ENCODE measurements at places on chromosomes 7 and 10.

DNA sequence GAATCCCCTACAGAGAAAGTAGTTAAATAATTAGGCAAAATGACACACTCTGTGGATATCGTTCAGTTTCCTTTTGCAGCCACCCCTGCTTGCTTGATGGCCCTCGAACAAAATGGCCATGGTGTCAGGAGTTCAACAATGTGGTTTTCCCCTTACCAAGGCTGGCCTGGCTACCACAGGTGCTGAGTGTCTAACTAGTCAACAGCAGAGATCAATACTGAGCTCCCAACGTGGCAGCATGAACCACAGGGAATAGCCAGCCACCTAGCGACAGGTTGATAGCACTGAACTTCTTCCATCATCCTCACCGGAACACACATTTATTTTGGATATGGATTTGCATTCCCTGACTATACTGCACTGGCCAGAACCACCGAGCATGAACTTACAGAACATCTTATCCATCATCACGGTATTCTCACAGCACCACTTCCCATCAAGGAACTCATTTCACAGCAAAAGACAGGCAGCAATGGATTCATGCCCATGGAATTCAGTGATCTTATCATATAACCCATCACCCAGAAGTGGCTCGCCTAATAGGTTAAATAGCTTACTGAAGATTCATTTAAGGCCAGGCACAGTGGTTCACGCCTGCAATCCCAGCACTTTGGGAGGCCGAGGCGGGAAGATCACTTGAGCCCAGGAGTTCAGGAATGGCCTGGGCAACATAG lies 6.3 kb downstream of the C10orf67 start:
- no peak for DNase-seq

GRCh38 chr10:97640868-97641811 lies 669 bp downstream of the PI4K2A start:
- DNase-seq: no peak

DNA sequence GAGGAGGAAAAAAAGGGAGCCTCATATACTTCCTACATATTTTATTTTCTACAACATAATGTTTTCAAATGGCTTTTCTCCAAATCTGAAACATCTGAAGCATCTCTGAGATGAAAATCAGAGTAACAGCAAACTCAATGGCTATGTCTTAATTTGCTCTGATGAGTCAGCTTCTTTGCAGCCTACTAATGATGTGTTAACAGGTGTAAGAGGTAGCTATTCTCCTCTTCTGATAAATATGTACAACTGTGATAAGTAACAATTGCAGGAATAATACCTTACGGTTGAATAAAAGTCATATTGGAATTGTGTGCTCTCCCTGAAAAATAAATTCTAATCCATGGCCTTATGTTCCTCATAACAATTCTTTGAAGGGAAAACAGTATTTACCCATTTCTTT lies 45.2 kb downstream of the GNAT3 start:
- no peak for DNase-seq

DNA sequence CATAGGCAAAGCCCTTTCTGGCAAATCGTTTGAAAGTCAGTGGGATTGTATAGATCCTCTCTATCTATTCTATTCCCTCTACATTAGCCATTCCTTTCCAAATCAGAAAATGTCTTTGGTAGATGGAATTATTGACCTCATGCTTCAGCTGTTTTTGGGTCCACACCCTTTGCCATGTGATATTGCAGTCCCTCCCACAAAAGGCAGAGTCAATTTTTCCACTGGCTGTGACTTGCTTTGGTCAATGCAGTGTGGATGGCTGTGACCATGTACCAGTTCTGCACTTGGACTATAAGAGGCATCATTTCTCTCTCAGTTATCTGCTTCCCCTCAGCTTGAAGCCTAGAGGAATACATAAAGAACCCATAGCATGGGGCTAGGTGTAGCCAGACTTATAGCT lies 332.9 kb downstream of the PTEN start:
- no peak for DNase-seq

DNA sequence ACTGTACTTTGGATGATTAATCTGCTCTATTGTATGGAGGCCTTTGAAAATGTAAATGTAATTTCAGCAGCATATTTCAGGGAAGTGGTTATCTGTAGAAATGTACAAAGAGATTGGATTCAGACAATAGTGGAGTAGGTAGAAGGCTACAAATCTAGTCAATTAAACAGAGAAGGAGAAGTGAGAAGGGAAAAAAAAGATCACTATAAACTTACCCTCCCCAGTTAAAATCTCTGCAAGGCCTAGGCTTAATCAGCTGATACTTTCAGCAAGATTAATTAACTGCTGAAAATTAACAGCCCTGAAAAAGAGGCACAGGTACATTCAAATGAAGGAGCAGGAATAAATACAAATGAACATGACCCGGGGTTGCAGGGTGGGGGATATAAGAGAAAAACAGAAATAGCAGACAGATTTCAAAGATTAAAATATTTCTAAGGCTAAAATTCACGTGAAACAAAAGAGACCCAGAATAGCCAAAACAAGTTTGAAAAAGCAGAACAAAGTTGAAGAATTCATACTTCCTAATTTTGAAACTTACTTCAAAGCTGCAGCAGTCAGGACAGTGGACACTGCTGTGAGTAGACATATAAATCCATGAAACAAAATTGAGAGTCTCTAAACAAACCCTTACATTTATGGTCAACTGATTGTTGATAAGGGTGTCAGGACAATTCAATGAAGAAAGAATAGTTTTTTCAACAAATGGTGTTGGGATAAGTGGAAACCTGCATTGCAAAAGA lies 96.0 kb downstream of the NRCAM start:
- no peak for DNase-seq

DNA sequence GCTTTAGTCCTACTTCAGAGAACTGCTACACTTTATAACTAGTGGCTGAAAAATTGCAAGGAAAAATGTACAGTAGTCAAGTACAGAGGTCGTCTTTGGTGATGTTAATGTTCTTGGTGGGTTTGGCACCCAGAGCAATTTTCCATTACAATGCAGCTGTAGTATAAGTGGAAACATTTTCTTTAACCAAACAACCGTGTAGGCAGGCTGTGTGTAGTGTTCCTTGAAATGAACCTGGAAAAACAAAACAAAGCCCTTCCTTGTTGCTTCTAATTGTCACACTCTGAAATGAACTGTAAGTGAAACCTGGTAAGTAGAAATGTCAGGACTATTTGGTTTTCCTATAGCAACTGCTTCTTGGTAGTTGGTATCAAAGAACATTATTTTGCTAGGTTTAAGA lies 256.9 kb downstream of the MDFIC start:
- DNase-seq: no peak

- no peak for DNase-seq
Observed at GRCh38 chr7:48452218-48452617, 281.0 kb downstream of the ABCA13 start.

DNA sequence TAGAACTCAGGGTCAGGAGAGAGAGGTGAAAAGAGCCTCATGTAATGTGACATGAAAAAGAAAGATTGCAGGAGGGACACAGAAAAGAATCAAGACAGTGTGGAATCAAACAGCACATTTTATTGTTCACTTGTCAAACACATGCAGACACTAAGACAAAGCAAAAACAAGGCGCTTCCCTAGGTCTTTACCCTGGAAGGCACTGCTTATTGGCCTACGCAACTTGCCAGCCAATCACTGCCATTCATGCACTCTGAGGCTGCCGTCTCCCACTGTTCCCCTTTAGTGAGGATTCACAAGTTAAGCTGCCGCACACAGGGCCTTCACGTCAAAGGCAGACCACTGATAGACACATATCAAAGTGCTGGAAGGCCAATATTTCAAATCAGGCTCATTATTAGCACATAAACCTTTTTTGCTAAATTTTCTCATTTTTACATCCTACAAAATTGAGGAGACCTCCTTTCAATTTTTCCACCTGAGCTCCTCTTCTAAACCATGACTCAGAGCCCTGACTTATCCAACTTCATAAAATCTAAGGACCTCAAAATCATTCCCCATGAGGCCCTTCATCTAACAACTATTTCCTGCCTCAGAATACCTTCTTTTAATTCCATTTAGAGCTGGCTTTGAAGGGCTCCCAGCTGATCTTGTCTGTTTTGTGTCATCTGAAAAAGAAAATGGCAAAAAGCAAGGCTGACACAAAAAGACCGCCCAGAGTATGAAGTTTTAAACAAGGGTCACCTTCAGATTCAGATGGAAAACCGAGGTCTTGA lies 149.4 kb downstream of the CHCHD3 start:
- no peak for DNase-seq

GRCh38 chr10:69362471-69362954 lies 54.2 kb downstream of the TACR2 start:
- DNase-seq: no peak
